H7 (cell line): ENCODE measurements at places on chromosomes 16 and 17. TPM values are rescaled to one million over a fixed set of nuclear protein-coding genes. Genes with fewer than 3 reads are reported as not detected.
A peak's percentile ranks its signal among the peaks of the same experiment; 100 is the strongest.

GRCh38 chr16:89821438-89822187 lies 5.2 kb upstream of the FANCA start:
- no peak for DNase-seq

DNA sequence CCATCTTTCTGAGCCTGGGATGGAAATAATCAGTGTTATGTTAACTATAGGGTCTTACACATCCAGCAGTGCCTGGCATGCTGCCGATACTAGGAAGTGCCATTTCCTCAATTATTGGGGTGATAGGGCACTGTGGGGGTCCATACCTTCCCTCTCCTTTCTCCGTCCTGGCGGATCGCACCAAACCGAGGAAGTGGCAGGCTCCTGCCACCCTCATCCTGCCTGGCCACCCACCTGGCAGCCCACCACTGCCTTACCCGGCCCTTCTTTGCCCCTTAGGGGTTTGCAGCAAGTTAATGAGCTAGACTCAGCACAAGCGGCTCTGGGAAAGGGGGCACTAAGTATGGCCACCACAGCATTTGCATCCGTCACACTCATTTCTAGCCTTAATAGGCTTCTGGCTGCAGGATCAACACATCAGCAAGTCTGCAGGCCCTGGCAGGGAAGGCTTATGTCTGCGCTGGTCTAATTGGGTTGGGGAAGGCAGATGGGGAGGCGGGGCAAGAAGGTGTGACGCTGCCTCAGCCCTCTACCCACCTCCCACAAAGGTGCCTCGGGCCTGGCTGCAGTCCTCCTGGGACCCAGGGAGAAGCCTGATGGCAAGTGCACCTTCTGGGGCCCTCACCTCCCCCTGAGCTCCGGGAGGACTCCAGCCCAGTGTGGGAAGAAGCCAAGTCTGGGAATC lies 28.6 kb downstream of the DCAKD start:
- peak; percentile 68 for DNase-seq

GRCh38 chr17:60601447-60602384 lies 1.7 kb downstream of the PPM1D start:
- peak; percentile 72 for DNase-seq

DNA sequence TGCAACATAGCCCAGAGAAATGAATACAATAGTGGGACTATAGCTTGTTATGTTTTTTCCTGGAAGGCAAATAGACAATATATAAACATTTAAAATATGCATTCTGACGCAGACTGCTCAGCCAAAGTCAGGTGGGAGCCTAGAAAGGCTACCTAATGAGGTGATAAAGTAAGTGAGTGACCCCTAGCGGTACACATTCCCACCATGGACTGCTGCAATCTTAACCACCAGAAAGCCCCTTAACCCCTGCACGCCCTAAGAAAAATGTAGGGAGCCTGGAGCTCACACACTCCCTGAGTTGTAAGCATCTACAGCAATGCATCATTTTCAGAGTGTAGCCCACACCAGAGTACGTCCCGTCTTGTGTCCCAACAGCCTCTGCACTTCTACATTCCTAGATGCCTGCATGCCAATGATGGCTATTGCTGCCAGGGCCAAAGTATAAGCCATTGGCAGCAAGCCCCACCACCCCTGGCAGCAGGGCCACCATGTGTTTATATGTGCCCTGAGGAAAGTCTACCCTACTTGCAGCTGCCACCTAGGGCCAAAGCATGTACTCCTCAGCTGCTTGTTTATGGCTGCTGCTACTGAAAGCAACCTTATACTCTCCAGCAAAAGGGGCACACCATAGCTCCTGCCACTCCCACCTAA lies 127.6 kb downstream of the KIF2B start:
- peak; percentile 34 for DNase-seq

The DHODH gene
- total RNA-seq = 21.8 and 22.4 TPM in 2 replicates

The UTP4 gene
- total RNA-seq = 20.0 and 27.7 TPM in 2 replicates
